ENCODE measurements at places on chromosomes 5 and 9. TPM values are rescaled to one million over a fixed set of nuclear protein-coding genes. Genes with fewer than 3 reads are reported as not detected.

DNA sequence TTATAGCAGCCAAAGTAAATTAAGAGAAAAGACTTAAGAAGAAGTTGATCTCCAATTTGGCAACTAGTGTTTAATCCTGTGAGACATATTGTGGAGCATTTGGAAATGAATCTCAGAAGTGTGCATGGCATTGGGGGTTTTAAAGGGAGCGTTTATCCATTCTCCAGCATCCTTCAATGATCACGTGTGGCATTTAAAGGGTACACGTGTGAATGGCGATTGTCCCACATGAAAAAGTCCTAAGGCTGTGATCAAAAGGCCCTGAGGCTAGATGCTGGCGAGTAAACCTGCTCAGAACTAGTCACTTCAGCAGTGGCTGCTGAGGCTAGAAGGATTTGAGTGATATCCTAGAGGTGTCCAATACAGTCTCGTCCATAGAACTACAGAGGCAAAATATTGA is 315.6 kb upstream of the CDH9 start:
- no peak for DNase-seq

- DNase-seq: no peak
Observed at GRCh38 chr9:2126331-2126803, 111.2 kb downstream of the SMARCA2 start.

DNA sequence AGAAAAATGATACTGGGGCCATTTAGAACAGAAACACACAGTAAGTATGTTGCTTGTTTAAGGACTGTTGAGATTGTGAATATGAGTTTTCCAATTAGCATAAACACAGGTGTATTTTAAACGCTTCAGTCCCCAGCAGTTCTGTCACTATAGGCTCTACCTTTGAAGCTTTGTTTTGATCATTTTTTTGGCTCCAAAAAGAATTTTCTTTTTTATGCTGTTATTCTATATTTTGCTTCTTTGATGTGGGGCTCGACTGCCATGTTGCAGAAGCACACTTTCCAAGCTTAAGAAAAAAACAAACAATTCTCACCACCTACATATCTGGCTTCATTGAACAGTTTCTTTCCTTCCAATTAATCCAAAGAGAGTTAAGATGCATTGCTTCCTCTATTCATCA is 131.0 kb upstream of the DMAC1 start:
- no peak for DNase-seq

GRCh38 chr5:54659700-54660131 is 142.2 kb downstream of the SNX18 start:
- DNase-seq: no peak

DNA sequence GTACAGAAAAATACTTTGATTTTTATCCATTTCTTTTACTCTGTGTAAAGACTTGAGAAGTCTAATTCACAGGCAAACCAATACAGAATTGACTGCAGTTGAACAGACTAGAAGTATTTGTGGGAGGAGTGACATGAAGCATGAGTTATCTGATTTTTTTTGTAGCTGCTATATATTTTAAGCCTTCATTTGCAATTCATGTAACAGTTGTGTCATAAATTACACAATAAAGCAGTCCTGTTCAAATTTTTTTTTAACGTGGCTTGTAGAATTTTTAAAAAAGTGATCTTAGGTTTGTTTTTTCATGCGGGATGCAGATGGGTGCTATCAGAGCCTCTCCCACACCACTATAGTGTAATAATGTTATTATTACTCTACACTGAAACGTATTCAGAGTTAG is 2.9 kb upstream of the MAML1 start:
- DNase-seq: no peak

- no peak for DNase-seq
Observed at GRCh38 chr9:32344551-32345182, 39.8 kb upstream of the ACO1 start.

GRCh38 chr9:128310461-128310860 is 11.8 kb downstream of the TRUB2 start:
- DNase-seq: peak; percentile 74

GRCh38 chr5:133032852-133033742 is 6.7 kb upstream of the ZCCHC10 start:
- no peak for DNase-seq

GRCh38 chr5:77028631-77029375 is 1.4 kb upstream of the AGGF1 start:
- no peak for DNase-seq

DNA sequence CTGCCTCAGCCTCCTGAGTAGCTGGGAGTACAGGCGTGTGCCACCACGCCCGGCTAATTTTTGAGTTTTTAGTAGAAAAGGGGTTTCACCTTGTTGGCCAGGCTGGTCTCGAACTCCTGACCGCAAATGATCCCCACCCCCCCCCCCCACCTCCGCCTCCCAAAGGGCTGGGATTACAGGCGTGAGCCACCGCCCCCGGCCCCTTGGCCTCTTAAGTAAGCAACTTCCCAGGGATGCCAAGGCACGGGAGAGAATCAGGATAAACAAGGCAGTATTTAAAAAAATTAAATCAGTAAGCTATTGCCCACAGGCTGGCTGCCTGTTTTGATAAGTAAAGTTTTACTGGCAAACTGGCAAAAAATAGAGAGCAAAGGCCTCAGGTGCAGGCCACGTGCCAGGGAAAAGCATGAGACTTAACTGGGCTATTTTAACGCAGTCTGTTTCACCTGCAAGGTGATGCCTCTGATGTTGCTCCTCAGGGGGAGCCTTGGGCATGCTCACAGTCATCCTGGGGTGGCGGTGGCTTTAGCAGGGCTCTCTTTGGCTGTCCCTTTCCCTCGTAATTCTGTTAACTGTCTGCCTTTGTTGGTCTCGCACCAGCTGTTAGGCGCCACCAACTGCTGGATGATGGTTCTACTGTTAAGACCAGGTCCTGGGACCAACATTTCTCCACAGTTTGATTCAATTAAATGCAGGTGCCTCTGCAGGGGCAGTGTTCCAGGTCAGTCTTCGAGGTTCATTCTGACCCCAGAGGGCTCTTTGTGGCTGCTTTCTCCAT is 19.4 kb upstream of the RNF130 start:
- no peak for DNase-seq

DNA sequence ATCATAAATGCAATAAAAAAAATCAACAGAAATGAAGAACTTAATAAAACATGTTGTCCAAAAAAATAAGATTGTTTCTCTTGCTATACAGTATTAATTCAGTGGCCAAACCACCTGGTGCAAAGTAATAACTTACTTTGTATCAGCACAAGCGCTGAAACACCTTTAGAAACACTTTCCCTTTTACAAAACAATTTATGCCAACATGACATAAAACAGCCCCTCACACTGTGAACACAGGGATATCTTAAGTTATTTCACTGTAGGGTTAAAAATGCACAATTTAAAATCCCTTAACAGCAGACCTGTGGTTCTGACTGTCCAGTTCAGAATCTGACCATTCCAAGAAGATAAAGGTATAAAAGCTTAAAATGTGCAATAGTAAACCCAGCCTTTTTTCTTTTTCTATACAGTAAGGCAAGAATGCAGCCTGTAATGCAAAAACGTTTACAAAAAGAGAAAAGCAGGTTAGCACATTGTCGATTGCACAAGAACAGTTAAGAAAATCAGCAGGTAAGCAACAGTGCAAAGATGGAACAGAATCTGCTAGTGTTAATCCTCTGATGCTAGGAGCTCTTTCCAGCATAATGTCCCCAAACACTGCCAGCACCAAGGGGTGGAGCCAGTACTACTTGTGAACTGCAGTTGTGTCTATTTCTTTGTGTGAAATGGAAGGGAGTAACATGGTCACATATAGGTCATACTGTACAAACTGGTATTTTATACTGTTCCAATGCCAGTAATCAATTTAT is 21.6 kb downstream of the RAB14 start:
- no peak for DNase-seq

- DNase-seq: no peak
Observed at GRCh38 chr9:108209132-108209685, 646.6 kb downstream of the ACTL7B start.

Gene LHX6
- 4.5 TPM for polyA plus RNA-seq

Gene CDC20B
- not detected for polyA plus RNA-seq

Gene CYSRT1
- 0.27 TPM for polyA plus RNA-seq

Gene OR1Q1
- polyA plus RNA-seq: not detected

Gene FOXD4
- polyA plus RNA-seq: 0.26 TPM

Gene TAF1L
- not detected for polyA plus RNA-seq

Gene SPIN1
- 31.1 TPM for polyA plus RNA-seq

Gene IFNA13
- not detected for polyA plus RNA-seq

Gene ANKRD18A
- polyA plus RNA-seq: 1.3 TPM

Gene C9
- 0.04 TPM for polyA plus RNA-seq

All from heart left ventricle (tissue), 16 donors.